Fibroblast of the aortic adventitia (primary cell): ENCODE measurements at places on chromosomes 1 and 21.
A peak's percentile ranks its signal among the peaks of the same experiment; 100 is the strongest.

GRCh38 chr1:156217871-156218270, 5.1 kb downstream of the PMF1 start:
- DNase-seq: peak; percentile 81

DNA sequence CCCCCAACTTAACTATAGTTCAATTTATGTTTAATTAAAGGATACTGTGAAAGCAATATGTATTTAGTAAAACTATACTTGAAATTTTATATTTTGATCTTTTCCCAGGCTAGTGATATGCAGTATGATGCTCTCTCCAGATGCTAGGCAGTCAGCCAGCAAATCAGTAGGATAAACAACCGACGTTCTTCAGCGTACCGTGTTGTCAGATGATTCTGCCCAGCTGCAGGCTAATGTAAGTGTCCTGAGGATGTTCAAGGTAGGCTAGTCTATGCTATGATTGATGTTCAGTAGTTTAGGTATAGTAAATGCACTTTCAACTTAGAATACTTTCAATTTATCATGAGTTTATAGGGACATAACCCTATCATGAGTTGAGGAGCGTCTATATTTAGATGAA, 762.6 kb downstream of the MRPL39 start:
- DNase-seq: no peak

GRCh38 chr1:247104965-247105364, 809 bp upstream of the ZNF669 start:
- no peak for DNase-seq

- DNase-seq: no peak
Measured at GRCh38 chr1:156887317-156887716, 6.2 kb upstream of the PEAR1 start.

DNA sequence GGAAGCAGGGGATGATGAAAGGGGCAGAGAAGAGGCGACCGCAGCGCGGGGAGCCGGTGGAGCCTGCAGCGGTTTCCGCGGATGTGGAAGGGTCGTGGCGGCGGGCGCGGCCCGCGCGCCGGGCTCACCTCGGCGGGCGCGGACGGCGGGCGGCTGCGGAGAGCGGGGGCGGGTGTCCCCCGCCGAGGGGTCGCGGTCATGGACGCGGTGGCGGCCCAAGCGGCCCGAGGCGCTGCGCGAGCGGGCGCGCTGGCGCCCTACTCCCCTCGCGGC, 572 bp downstream of the LPGAT1 start:
- no peak for DNase-seq

GRCh38 chr21:26506956-26507355, 66.1 kb downstream of the CYYR1 start:
- DNase-seq: peak; percentile 50

DNA sequence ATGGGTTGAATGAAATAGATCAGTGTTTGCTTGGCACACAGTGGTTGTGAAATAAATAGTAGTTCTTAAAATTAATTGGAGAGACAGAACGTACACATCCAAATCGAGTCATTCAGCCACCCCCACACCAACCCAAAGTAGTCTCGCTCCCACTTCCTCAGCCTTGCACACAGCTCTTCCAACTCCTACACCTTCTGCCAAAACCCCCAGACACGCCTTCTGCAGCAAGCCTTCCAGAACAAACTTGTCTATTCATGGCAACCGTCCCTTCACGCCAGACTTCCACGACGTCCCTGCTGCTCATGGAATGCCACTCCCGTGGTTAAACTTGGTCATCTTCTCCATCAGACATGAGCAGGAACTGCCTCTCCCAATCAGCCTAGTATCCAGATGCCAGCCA, 37.5 kb upstream of the RD3 start:
- DNase-seq: peak; percentile 20

DNA sequence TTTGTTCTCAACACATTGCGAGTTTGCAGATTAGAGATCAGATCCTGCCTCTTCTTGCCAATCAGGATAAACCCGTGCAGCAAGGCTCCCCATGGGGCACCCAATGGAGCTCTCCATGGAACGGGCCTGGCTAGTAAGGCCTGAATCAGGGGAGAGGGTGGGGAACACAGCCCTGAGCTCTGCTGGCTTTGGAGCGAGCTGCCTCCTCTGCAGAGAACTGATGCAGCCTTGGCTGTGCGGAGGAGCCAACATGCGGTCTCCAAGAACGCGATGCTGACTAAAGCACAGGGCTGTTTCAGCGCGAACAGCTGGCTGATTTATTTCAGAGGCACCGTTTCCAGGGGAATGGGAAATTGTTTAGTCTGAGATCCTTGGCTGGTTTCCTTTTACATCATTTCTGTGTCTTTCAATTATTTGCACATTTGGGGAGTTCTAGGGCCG, 139.7 kb downstream of the TSEN15 start:
- DNase-seq: peak; percentile 93

DNA sequence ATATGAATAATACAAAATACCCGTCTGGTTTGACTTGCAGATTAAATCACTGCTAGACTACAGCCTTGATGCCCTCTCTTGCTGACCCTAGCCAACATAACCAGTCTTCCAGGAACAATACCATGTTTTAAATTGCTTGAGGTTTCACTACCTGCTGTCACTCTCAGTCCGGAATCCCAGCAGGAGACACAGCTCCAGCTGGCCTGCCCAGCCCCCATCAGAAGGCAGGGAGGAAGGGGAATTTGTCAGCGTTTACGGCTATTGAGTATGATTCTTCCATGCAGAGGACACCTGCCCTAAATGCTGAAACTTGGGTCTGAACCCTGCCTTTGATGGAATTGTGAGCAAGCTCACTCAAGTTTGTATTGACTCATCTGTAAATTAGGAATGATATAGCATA, 33.0 kb downstream of the ZNF496 start:
- no peak for DNase-seq

DNA sequence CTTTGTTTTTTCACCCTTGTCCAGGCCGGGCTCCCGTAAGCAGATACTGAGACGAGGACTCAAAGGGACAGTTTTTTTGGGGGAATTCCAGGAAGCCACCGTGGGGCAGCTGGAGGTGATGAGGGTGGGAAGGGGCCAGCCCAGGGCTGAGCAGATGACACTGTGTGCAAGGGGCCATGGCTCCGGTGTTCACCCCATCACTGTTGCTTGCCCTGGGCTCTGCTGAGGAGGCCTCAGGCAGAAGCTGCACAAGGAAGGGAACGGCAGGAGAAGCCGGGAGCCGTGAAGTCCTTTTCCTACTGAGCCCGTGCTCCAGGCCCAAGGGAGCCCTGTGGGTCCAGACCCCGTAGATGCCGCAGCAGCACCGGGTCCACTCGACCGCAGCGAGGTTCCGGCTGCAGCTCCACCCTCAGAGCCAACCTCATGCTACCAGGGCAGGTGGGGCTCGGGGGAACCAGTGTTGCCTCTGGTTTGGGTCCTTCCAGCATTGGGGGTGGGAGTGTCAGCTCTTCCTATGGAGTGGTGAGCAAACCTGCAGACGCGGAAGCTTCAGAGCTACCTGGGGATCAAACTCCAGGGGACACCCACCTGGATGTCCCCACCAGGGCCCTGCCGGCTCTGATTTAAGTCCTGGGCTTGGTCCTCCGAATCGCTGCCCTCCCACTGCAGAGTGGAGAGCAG, 4.3 kb upstream of the CALML6 start:
- no peak for DNase-seq

GRCh38 chr1:225446981-225447615, 19.3 kb upstream of the LBR start:
- no peak for DNase-seq

GRCh38 chr1:168328731-168329364, 48.2 kb downstream of the TBX19 start:
- no peak for DNase-seq

DNA sequence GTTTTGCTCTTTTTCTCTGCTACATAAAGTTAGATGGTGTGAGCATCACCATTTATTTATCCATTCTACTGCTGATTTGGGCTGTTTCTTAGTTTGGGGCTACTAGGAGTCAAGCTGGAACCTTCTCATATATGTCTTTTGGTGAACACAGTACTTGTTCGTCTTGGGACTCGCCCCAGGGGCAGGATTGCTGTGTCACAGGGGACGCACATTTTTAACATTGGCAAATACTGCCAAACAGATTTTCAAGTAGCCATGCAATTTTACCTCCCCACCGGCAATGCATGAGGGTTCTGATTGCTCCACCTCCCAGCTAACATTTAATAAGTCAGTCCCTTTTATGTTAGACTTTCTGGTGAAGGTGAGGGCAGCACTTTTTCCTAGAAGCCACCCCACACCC, 7.5 kb upstream of the IFFO2 start:
- DNase-seq: no peak
